ENCODE measurements at places on chromosomes 6 and 20.

GRCh38 chr6:21426841-21427490 is 166.6 kb upstream of the SOX4 start:
- no peaks in the 10 kb centered on the region for H3K4me1 ChIP-seq
- no peak overlapping the region for H3K4me3 ChIP-seq
- DNase-seq = peak; percentile 8
- no peaks in the 10 kb centered on the region for H3K27me3 ChIP-seq
- H3K36me3 ChIP-seq = no peaks in the 10 kb centered on the region

GRCh38 chr20:20608041-20608440 is 104.4 kb downstream of the RALGAPA2 start:
- no peak overlapping the region for H3K4me3 ChIP-seq
- H3K4me1 ChIP-seq = peaks cover 1% of the 10 kb centered on the region
- DNase-seq = no peak
- no peaks in the 10 kb centered on the region for H3K36me3 ChIP-seq
- H3K27ac ChIP-seq = no peak overlapping the region

- peaks cover 7% of the 10 kb centered on the region for H3K4me1 ChIP-seq
- no peaks in the 10 kb centered on the region for H3K36me3 ChIP-seq
- DNase-seq = no peak
- H3K27me3 ChIP-seq = no peaks in the 10 kb centered on the region
Measured at GRCh38 chr6:166540631-166541331, 45.7 kb downstream of the RAMACL start.

DNA sequence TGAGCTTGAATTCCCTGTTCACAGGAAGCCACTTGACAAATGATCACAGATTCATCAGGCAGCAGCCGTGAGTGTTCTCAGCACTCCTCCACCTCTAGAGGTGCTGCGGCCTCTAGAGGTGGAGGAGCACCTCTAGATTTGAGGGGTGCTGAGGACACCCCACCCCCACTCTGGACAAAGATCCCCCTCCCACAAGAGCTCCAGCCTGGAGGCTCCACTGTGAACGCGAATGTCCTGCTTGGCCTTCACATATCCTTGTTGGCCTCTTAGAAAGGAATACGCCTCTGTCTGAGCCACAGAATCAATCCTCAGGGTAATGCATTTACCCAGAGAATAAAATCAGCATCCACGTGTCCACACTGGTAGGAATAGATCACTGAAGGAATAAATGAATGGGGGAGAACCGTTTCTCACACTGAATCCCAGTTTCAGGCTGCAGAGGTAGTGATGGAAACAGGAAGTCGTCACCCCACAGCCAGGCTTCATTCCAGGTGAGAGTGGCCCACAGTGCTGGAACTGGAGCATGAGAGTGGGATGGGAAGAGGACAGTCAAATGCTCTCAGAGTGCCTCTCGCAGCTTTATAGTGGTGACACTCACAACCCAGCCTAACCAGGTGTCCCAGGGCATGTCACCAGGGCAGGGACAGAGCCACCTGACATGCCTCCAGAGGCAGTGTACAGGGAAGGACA is 16.6 kb downstream of the NPEPL1 start:
- no peaks in the 10 kb centered on the region for H3K27me3 ChIP-seq
- DNase-seq = no peak
- peaks cover 42% of the 10 kb centered on the region for H3K36me3 ChIP-seq
- H3K4me1 ChIP-seq = peaks cover 4% of the 10 kb centered on the region

DNA sequence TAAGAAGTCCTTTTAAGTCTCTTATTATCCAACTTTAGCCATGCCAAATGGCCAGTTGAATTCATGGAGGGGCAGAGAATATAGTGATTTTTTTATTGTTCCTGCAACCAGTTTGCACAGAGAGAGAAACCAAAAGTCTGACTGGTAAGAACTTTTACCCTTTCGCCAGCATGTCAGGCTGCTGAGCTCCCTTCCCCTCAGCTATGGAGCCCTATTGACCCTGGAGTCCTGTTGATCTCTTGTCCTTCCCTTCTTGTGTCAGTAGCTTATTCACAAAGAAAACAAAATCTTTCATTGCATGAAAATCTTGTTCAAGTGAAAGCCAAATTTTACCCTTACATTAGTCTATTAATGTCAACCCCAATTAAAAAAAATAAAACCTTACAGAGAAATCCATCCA is 1.5 kb upstream of the SLC22A1 start:
- no peaks in the 10 kb centered on the region for H3K27me3 ChIP-seq
- H3K36me3 ChIP-seq = peaks cover 14% of the 10 kb centered on the region
- DNase-seq = no peak

DNA sequence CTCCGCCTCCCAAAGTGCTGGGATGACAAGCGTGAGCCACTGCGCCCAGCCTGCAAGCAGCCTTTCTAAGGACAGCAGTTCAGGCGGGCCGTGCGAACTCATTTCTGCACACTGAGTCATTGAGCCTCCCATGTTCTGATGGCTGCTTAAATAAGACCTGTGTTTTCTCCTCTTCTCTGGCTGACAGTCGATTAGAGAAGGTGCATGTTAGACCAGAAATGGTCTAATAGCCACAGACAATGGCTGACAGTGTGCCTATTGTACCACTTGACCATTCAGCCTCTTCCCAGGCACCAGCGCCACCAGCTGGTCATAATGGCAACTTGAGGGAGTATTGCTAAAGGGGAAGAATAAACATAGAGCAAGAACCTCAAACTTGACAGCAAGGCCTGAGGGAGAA is 6.2 kb downstream of the CST11 start:
- DNase-seq = peak; percentile 62
- H3K36me3 ChIP-seq = no peaks in the 10 kb centered on the region
- H3K27me3 ChIP-seq = peaks cover 11% of the 10 kb centered on the region
- no peak overlapping the region for H3K4me3 ChIP-seq
- no peak overlapping the region for H3K27ac ChIP-seq

GRCh38 chr20:3755814-3756480 is 11.6 kb downstream of the ADISSP start:
- no peak overlapping the region for H3K27ac ChIP-seq
- no peak overlapping the region for H3K4me3 ChIP-seq
- peaks cover 42% of the 10 kb centered on the region for H3K36me3 ChIP-seq
- peaks cover 3% of the 10 kb centered on the region for H3K27me3 ChIP-seq

GRCh38 chr6:128239146-128239545 is 281.3 kb downstream of the PTPRK start:
- H3K27ac ChIP-seq = no peak overlapping the region
- no peaks in the 10 kb centered on the region for H3K36me3 ChIP-seq
- H3K4me1 ChIP-seq = no peaks in the 10 kb centered on the region
- no peak overlapping the region for H3K4me3 ChIP-seq
- DNase-seq = no peak

DNA sequence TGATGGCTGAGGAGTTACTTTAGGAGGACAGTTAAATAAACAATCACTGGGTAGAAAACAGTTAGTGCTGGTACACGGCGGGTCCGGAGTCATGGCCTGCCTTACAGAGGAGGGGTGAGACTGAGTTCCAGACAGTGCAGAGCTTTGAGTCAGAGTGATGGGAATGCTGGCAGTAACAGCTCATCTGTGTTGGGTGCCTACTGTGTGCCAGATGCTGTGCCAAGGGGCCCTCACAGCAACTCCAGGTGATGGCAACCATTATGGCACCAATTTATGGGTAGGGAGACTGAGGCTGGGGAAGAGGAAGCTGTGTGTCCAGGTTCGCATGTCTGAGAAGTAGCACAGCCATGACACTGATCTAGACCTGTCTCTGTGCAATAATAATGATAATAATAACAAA is 132.6 kb downstream of the CEBPB start:
- no peaks in the 10 kb centered on the region for H3K27me3 ChIP-seq
- no peaks in the 10 kb centered on the region for H3K36me3 ChIP-seq
- H3K4me3 ChIP-seq = no peak overlapping the region
- peak; percentile 38 for DNase-seq
- H3K27ac ChIP-seq = no peak overlapping the region

GRCh38 chr6:106517706-106518105 is 111.6 kb downstream of the RTN4IP1 start:
- no peaks in the 10 kb centered on the region for H3K27me3 ChIP-seq
- H3K36me3 ChIP-seq = no peaks in the 10 kb centered on the region
- no peak overlapping the region for H3K4me3 ChIP-seq
- peaks cover 11% of the 10 kb centered on the region for H3K4me1 ChIP-seq
- DNase-seq = no peak

GRCh38 chr6:93300661-93301060 is 118.7 kb downstream of the EPHA7 start:
- no peak overlapping the region for H3K4me3 ChIP-seq
- H3K36me3 ChIP-seq = no peaks in the 10 kb centered on the region
- no peaks in the 10 kb centered on the region for H3K27me3 ChIP-seq
- no peak for DNase-seq

DNA sequence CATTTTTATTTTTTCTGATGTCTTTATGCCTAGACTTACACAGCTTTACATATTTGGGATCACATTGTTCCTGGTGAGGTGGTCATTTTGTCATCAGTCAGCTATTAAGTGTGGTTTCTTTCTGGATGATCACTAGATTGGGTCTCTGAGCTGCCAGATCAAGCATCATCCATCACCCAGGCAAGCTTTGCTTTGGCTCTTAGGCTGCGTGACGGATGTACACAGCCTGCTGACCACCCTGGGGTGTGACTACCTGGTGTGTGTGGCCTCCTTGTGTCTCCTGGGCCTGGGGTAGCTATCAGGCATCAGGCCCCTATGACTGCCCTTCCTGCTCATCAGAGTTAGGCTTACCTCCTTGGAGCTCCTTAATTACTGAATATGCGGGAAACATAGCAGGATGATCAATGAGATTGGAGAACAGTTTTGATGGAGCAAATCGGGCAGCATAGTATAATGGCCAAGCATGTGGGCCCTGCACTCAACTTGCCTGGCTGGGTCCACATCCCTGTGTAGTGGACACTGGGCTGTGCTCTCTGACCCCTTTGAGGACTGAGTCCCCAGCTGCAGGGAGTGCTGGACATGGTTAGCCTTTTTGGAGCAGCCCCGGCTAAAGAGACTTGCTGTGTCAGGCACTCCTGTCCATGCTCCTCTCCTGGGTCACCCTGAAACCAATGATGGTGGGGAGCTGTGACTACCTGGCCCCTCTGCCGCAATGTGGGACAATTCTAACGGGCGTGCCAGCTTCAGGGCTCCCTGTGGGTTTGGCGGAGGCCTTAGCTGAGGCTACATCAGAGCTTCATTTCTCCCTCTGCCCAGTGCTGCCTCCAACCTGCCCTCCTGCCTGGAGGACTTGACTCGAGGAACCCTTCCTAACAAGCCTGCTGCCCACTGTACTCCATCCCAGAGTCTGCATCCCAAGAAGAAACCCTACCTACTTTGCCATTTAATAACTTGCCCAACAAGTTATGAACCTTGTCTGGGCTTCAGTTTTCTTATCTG is 8.2 kb downstream of the DAAM2 start:
- H3K4me1 ChIP-seq = peaks cover 14% of the 10 kb centered on the region
- H3K36me3 ChIP-seq = no peaks in the 10 kb centered on the region
- H3K27ac ChIP-seq = no peak overlapping the region
- DNase-seq = no peak

DNA sequence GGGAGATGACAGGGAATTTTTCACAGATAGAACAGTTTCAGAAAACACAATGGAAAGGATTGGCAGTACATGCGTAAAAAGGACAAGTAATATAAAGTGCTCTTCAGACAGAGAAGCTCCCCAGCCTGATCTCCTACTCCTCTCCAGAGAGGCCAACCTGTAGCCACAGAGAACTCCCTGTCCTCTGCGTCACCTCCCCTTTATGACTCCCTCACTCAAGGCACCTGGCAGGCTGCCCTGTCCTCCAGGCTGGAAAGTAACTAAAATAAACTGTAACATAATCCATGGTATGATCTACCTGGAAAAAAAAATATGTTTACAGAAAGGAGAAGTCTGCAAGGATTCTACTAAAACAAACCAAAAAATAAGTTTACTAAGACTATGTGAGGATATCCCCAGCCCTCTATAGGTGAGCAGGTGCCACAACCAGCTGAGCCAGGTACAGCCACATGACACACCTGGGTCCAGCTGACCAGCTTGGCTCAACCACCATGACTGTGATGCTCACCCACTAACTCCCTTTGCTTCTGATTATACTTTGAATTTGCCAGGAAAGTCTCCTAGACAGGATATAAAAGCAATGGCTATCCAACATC is 29.2 kb downstream of the MBOAT1 start:
- DNase-seq = no peak
- no peak overlapping the region for H3K4me3 ChIP-seq
- no peaks in the 10 kb centered on the region for H3K36me3 ChIP-seq
- no peaks in the 10 kb centered on the region for H3K27me3 ChIP-seq
- peaks cover 1% of the 10 kb centered on the region for H3K4me1 ChIP-seq
- no peak overlapping the region for H3K27ac ChIP-seq

Data from mesenchymal stem cell (in vitro differentiated cells and primary cell).